Hematopoietic multipotent progenitor cell treated with erythropoietin and hydrocortisone succinate and interleukin-3 and kit ligand, for 8 days (in vitro differentiated cells): ENCODE measurements at places on chromosomes 16 and 17.
A peak's percentile ranks its signal among the peaks of the same experiment; 100 is the strongest.

DNA sequence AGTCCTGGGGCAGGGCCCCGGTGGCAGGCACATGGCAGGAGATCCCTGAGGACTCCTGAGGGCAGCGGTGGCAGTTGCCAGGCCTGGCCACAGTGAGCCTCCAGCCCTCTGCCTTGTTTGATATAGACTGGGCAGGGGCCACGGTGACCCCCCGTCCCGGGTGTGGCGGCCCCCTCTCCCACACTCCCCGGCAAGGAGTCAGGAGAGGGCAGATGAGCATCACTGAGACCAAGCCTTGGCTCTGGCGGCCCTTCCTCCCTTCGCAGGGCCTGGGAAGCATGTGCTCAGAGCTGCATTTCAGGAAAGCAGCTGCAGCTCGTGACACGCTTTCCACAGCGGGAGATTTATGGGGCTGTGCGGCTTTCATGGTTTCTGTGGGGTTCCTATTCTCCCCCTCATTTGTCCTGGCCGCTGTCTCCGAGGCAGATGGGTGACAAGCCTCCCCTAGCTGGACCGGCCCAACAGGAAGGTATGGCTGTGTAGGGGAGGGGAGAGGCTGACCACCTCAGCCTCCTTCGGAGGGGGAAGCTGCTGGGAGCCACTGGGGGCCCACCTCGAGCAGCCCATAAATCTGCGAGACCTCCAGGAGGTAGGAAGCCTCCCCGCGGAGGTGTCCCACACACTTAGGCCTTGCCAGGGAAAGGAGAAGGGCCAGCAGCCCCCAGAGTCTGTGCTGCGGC lies 211.4 kb downstream of the NTN1 start:
- no peak for DNase-seq

- peak; percentile 60 for DNase-seq
Measured at GRCh38 chr17:51046514-51047384, 73.9 kb downstream of the SPAG9 start.

- peak; percentile 41 for DNase-seq
Measured at GRCh38 chr16:74601126-74601871, 5.6 kb downstream of the GLG1 start.

GRCh38 chr17:77824780-77825280 lies 133.7 kb upstream of the TNRC6C start:
- DNase-seq, result no peak

DNA sequence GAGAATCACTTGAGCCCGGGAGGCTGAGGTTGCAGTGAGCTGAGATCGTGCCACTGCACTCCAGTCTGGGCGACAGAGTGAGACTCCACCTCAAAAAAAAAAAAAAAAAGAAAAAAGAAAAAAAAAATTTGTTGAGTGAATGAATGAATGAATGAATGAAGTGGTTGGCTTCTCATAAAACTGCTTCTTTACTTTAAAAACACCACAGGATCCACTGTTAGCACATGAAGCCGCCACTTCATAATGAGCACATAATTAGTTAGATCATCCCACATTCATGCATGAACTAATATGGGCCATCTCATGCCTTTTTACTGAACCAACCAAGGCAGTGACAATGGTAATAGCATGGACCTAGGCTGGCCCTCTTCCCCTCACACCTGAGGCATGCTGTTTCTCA lies 135.0 kb upstream of the XYLT1 start:
- DNase-seq, result no peak

GRCh38 chr17:58084317-58084981 lies 1.2 kb downstream of the DYNLL2 start:
- peak; percentile 59 for DNase-seq

- no peak for DNase-seq
Measured at GRCh38 chr16:57048095-57048494, 44.3 kb upstream of the CPNE2 start.

DNA sequence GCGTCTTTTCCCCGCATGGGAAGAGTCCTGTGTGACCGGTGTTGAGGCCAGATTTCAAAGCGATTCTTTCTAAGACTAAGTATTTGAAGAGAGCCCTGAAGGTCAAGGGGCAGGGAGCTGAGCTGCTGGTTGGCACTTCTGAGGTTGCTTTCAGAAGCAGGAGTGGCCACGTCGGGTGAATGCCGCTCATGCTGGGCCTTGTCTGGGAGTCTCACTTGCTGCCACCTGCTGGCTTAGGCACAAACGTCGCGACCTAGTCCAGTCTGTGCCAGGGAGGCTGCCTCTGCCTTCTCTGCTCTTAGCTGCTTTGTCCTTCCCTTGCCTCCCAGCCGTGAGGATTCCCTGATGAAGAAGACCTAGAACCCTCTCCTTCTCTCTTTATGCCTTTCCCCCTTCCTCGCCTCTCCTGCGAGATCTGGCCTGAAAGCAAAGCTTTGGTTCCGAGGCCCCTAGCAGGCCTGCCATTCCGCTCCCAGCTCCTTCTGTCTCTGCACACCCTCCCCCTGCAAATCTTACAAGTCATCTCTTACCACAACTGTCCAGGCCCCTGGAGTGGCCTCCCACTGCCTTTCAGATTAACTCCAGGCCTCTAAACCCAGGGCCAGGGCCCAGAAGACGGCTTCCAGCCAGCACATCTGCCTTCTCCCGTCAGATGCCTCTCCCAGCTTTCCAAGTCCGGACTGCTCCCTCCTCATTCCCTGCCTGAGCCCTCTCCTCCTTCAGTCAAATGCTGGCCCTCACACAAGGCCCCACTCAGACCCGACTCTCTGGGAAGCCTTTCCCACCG lies 11.4 kb downstream of the CTNS start:
- DNase-seq, result peak; percentile 66

DNA sequence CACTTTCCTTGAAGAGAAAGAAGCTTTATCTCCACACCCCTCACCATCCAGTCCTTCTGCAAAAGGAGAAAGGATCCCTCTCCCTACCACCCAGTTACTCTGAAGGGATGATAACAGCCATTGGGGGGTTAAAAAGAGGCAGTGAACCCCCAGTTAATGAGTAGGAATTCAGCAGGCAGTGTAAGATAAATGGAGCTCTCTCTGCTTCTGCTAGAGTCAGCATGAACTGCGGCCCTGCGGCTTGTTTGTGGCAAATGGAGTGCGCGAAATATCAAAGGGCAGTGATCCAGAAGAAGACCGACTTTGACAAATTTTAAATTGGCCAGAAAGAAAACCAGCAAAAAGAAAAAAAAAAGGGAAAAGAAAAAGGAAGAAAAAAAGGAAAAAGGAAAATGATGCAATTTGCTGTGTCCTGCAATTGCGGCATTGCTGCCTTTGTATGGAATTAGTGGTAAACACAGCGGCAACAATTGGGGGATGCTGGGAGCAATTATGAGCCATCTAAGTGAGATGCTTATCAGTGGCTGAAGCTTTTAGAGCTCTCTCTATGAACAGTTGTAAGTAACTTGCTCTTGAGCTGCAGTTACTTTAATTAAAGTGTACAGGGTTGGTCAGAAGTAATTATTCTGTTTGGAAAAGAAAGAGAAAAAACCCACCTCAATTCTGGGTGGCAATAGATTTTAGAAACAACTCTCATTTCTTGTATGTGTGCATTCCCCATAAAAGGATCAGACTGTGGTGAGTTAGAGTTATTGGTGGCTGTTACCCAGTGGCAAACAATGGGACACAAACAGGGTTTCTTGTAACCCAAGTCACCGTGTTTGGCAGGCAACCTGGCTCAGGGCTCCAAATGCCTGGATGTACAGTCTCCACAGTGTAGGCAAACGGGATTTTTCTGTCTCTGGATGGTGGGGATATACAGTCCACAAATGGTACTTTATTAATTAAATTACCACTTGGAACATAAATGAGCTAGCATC lies 161.3 kb downstream of the AATF start:
- no peak for DNase-seq

DNA sequence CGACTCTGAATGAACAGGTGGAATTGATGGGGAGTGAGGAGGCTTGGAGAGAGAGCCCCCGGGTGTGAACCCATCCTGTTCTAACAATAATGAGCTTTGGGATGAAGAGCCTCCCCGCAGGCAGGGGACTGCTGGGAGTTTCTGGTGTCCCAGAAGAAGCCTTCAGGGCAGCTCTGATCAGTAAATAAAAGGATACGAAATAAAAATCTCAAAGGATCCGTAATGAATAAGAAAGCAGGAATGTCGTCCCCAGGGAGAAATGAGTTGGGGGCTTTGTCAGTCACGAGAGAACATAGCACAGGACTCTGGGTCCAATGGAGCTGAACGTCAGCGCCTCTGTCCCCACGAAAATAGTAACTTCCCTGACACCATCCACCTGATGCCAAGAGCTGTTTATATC lies 113.4 kb downstream of the PITPNC1 start:
- no peak for DNase-seq

- DNase-seq, result no peak
Measured at GRCh38 chr17:50311483-50311882, 34.4 kb upstream of the XYLT2 start.

- DNase-seq, result no peak
Measured at GRCh38 chr17:27741971-27742575, 58.3 kb downstream of the NOS2 start.
